Dermis blood vessel endothelial cell (primary cell): ENCODE measurements at places on chromosomes 1 and 21. TPM values are rescaled to one million over a fixed set of nuclear protein-coding genes. Genes with fewer than 3 reads are reported as not detected.

GRCh38 chr1:154739654-154740053 is 130.4 kb downstream of the KCNN3 start:
- DNase-seq = no peak

GRCh38 chr1:247085310-247085709 is 6.7 kb upstream of the ZNF670 start:
- no peak for DNase-seq

GRCh38 chr21:34671462-34671861 is 2.7 kb downstream of the CLIC6 start:
- DNase-seq = no peak

DNA sequence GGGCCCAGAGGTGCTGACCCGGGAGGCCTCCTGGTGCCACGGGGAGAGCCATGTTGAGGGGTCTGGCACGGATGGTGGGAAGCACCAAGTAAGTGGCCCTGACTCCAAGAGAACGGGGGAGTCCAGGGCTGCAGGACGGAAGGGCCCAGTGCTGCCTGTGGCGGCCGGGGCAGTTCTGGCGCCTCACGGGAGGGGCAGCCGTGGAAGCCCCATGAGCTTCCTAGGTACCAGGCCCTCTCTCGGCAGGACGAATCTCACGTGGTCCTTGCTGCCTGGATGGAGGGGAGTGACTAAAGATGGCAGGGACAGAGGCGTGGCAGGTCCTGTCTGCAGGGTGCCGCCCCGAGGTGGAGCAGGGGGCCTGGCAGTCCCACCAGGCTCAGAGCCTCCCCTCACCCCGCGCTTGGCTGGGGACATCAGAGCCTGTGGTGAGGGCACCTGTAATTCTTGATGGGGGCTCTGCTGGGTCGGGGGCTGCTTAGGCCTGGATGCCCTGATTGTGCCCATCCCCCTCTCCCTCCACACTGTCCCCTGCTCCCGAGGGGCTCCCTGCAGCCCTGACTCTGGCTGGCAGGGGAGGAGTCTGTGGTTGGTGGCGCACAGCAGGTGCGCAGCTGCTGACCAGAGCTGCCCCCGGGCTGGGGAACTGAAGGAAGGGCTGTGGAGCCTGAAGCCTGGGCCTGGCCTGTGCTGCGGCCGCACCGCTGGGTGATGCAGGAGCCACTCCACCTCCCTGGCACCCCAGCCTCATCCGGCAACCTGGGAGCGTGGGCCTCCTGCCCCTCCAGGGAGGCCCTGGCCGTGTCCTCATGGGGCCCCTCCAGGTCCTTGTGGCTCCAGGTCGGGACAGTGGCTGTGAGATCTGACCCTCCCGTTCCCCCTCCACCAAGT is 31.4 kb downstream of the POFUT2 start:
- DNase-seq = no peak

Gene TMEM81
- 1.2 TPM in 2 replicates for total RNA-seq

DNA sequence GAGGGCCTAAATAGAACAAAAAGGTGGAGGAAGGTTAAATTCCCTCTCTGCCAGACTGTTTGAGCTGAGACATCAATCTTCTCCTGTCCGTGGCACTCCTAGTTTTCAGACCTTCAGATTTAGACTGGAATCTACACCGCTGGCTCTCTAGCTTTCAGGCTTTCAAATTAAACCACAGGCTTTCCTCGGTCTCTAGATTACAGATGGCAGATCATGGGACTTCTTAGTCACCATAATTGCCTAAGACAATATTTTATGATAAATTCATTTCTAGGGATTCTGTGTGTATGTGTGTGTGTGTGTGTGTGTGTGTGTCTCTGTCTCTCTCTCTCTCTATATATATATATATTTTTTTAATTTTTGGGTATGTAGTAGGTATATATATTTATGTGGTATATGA is 428.7 kb downstream of the PLA2G4A start:
- no peak for DNase-seq
